Spinal cord (tissue), 10 donors: ENCODE measurements at places on chromosomes 3 and 15. TPM values are rescaled to one million over a fixed set of nuclear protein-coding genes. Genes with fewer than 3 reads are reported as not detected.
A peak's percentile ranks its signal among the peaks of the same experiment; 100 is the strongest.

The GOLGA6B gene
- 0.11 TPM for total RNA-seq

- DNase-seq: no peak
These were observed 429 bp downstream of the PARP9 start for GRCh38 chr3:122563717-122564025.

DNA sequence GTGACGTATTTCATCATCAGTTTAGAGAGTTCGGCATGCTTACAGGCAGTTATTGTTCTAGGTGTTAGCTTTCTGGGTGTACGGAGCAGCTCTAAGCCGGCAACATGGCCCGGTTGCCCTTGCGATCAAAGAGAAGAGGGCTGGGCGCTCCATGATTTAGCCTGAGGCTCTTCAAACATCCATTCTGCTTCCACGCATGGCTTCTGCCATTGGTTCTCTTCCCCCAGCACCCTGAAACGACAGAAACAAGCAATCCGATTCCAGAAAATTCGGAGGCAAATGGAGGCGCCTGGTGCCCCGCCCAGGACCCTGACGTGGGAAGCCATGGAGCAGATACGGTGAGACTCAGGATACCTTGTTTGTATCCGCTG lies 574 bp downstream of the NGRN start:
- peak; percentile 75 for DNase-seq

The SELENOS gene
- 79.8 TPM for total RNA-seq
